ENCODE measurements at places on chromosomes 16 and 17.

- DNase-seq, result no peak
These were observed 13.4 kb upstream of the TBX2 start for GRCh38 chr17:61386251-61386650.

DNA sequence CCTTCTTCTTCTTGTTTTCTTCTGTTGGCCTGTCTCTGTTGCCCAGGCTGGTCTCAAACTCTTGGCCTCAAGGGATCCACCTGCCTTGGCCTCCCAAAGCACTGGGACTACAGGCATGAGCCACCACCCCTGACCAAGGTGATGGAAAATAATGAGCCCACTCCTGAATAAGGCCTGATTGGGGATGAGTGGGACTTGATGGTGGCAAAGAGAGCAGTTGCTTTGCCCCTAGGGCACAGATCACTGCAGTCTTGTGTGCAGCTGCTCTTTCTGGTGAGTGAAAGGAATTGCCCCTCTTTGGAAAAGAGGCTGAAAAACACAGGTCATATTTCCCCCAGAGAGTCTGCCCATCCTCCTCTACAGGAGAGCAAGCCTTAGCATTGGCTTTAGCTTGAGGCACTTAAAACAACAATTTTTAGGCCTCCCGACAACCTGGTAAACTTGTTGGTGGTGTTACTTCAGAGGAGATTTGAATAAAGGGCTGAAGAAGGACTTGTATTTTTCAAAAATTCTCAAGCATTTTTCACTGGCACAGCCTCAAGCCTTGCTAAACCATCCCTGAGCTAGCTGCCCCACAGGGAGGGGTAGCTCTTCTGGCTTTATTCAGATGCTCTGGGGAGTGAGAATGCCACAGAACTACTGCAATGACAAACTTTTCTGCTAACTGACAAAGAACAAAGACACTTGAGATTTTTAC, 6.1 kb upstream of the PDP2 start:
- peak; percentile 45 for DNase-seq

GRCh38 chr16:9381399-9381798, 290.0 kb downstream of the HAPSTR1 start:
- no peak for DNase-seq

GRCh38 chr17:80908776-80909175, 82.9 kb upstream of the CHMP6 start:
- DNase-seq, result no peak

DNA sequence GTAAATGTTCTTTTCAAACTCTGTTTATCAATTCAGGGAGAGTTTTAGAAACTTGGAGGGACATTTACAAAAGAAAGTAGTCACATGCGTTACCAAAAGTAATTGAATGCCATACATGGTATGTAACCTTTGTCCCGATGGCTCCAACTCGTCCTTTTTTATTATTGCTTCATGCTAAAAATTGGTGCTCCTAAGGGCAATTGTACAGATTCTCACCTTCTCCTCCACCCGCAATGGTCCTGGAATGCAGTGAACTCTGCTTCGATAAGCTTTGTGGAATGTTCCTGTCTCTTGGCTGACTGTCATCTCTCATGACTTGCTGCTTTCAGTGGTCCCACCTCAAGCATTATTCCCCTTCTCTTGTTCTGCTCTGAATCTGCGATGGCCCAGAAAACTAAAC, 20.9 kb downstream of the GNAO1 start:
- peak; percentile 86 for DNase-seq

DNA sequence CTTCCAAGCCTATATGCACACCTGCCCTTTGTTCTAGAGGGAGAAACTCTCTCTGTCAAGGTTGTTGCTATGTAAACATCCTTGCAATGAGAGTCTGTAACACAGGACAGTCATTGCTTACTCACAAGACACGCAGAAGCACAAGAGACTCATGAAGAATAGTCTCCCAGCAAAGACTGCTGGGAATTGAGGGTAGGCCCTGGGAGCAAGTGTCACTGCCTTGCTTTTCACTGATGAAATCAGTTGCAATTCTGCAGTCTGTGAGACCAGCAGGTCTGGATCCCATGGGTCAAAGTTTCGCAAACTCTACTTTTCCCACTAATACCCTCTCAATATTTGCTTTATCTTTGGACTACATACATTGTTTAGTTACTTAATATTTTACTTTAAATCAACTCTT, 177.4 kb downstream of the FTO start:
- DNase-seq, result peak; percentile 44

- DNase-seq, result peak; percentile 4
These were observed 1070.0 kb downstream of the CDH11 start for GRCh38 chr16:64051824-64052223.

Data from EL (cell line).